ENCODE measurements at places on chromosomes 6 and 20.

DNA sequence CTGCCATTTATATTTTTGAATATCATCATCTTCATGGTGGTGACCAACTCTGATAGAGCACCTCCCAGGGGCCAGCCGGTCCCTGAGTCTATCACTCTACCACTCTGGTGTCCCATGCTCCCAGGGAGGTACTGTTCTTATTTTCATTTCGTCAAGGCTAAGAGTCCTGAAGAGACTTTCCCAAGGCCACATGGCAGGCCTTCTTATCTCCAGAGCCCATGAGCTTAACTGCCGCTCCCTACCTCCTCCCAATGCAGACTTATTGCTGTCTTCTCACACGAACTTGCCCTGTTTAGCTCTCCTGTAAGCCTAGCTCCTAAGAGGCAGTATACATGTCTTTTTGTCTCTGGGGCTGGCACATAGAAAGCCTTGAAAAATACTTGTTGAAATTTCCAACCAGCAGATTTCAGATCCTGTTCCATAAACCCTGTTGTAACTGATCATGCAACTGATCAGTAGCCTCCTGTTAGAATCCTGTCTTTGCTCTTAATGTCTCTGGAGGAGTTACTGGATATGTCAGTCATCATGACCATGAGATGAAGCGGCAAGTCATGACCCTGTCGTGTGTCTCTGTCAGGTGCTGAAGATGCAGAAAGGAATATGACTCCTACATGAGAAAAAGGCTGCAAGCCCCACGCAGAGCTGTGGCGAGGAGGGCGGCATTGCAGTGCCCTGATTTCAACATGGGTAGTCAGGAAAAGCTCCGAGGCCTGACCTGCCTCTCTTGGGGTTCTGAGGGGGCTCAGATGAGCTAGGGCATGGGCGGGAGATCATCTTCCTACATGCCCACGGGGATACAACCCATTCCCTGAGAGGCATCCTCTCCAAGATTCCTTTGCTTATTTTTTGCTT is 60.0 kb downstream of the TTI1 start:
- no peak for DNase-seq

GRCh38 chr6:154494592-154495311 is 15.7 kb downstream of the CNKSR3 start:
- no peak for DNase-seq

DNA sequence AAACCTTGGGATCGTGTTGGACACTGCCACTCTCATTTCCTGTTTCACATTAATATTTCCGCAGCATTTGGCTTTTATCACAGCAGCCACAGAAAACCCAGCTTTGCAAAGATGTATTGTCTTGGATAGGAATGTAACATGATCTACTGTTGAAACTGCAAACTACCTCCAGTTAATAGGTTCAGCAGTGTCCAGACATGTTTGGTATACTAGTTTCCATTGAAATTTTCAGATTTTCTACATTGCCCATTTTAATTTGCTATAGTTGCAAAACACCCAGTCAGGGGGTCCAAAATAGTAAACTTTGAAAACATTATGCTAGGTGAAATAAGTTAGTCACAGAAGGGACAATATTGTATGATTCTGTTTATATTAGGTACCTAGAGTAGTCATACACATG is 3.3 kb downstream of the ANKRD6 start:
- DNase-seq, result no peak

GRCh38 chr6:129609635-129610034 is 100.3 kb downstream of the ARHGAP18 start:
- no peak for DNase-seq

DNA sequence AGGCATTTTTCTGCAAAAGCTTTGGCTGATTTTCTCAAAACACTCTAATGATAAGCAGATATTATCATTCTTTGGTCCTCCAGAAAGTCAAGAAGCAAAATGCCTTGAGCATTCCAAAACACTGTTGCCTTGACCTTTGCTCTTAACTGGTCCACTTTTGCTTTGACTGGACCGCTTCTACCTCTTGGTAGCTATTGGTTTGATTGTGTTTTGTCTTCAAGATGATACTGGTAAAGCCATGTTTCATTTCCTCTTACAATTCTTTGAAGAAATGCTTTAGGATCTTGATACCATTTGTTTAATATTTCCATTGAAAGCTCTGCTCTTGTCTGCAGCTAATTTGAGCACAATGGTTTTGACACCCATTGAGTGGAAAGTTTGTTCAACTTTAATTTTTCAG is 35.6 kb upstream of the SDHAF4 start:
- no peak for DNase-seq

GRCh38 chr6:75691012-75691411 is 58.0 kb upstream of the MYO6 start:
- no peak for DNase-seq

DNA sequence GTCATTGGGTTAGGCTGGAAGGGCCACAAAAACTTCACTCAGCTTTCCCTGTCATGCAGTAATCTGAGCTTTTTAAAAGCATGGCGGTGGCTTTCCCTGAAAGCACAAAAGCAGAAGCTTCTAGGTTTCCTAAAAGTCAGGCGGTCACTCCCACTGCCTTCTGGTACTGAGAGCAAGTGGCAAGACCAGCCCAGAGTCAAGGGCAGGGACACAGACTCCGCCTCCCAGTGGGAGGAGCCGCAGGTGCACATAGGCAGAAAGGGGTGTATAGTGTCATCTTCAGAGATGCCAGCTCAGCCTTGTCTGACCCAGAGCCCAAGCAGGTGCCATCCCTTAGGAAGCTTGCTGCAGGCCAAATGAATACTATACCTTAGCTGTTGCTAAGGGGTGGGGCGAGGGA is 18.0 kb upstream of the PACSIN1 start:
- peak; percentile 82 for DNase-seq

DNA sequence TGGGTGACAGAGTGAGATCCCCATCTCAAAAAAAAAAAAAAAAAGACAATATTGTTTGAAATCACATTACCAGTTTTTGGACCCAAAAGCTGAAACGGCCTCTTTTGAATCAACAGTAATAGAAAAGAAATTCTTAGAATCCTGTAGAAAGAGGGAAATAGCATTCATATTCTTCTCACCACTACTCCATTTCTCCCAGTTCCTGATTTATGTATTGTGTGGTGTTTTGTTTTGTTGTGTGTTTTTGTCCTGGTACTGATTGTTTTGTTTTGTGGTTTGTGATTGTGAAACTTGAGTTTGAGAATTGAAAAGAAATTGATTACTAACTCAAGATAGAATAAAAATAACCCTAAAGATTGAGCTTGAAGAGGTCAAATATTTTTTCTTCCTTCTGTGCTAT is 26.2 kb upstream of the EEF1A1 start:
- no peak for DNase-seq

- no peak for DNase-seq
These were observed 18.3 kb upstream of the FOXP4 start for GRCh38 chr6:41527721-41528408.

GRCh38 chr6:166678426-166678825 is 51.4 kb upstream of the RPS6KA2 start:
- DNase-seq, result peak; percentile 11

GRCh38 chr20:5044075-5044620 is 42.8 kb upstream of the SLC23A2 start:
- DNase-seq, result no peak

GRCh38 chr20:58584881-58585752 is 66.0 kb upstream of the STX16 start:
- DNase-seq, result no peak

DNA sequence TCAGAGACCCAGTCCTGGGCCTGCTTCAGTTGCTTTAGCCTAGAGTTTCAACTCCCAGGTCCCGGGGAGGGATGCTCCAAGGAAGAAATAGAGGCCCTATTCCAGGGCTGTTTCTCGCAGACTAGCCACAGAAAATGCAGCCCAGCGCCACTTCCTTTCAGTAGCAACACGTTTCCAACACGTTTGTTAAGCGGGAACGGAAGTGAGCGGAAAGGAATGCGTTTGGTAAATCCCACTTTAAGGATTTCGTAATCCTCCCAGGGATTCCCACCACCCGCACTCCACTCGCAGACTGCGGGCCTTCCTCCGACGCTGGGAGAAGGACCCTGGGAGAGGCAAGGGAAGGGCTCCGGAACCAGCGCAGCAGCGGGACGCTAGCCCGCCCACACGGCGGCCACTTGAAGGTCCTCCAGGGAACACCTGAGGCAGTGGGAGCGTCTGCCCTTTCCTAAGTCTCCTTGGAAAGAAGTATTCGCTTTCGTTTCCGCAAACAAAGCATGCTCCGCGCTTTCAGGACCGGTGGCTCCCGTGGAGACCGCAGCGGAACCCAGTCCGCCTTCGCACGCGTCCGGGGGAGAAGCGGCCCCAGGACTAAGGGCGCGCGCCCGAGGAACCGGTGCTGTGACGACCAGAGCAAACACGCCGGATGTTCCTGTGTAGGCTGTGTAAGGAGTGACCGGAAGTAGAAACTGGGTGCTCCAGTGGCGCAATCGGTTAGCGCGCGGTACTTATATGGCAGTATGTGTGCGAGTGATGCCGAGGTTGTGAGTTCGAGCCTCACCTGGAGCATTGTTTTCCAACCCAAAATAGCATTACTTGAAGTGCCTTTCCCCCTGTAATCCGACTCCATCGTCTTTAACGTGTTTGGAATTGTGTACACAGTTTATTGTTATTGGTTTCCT is 227.6 kb upstream of the PRSS16 start:
- peak; percentile 96 for DNase-seq

GRCh38 chr6:72835749-72836148 is 213.9 kb downstream of the KCNQ5 start:
- no peak for DNase-seq

- DNase-seq, result no peak
These were observed 28.8 kb upstream of the MYLK2 start for GRCh38 chr20:31790401-31790800.

DNA sequence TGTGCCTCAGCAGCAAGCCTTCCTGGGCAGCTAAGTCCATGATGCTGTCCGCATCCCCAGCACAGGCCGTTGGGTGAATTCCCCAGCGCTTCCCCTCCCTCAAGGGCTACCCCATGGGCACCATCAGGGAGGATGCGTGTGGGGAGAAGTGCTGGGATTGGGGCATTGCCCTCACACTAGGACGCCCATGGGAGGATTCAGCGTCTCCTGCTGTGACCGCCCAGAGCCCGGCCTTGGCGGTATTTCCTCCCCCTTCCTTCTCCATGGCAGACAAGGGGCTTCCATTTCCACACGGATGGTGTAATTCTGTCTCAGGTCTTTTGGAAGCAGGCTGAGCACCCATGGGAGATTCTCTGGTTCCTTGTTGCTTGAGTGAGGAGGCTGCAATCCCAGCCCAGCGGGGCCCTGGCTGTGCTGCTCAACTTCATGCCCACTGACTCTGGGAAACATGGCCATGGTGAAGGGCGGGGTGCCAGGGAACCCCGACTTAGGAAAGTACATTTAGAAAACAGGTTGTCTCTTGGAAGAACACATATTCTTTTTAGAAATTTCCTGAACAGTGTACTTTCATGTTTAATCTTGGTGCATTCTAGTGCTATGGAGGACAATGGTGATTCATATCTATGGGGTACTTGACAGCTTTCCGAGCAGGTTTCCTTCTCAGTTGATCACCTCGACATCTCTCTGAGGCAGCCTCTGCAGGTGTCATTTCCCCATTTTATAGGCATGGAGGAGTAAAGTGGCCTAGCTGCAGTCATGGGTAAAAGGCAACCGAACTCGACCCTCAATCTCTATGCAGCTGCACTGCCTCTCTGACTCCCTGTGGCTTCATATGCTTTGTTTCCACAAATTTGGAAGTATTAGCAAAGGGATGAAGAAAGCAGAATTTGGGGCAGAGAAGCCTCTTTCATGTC is 178.2 kb upstream of the CST7 start:
- DNase-seq, result no peak

DNA sequence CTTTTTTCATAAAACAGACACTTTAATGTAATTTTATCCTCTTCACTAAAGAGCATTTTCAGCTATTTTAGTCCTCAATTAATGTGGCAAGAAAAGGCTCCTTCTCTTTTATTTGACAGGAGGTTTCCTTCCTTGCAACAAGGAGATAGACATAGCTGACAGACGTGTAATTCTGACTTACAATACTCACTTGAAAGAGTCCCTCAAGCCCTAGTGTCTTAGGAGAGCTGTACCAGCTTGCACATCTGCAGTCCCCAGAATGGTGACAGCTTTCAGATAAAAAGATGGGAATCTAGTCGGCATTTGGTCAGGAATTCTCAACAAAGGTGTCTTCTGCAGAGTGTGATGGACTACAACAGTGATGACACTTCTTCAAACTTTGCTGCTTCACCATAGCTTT is 603.7 kb upstream of the PTCHD4 start:
- no peak for DNase-seq

DNA sequence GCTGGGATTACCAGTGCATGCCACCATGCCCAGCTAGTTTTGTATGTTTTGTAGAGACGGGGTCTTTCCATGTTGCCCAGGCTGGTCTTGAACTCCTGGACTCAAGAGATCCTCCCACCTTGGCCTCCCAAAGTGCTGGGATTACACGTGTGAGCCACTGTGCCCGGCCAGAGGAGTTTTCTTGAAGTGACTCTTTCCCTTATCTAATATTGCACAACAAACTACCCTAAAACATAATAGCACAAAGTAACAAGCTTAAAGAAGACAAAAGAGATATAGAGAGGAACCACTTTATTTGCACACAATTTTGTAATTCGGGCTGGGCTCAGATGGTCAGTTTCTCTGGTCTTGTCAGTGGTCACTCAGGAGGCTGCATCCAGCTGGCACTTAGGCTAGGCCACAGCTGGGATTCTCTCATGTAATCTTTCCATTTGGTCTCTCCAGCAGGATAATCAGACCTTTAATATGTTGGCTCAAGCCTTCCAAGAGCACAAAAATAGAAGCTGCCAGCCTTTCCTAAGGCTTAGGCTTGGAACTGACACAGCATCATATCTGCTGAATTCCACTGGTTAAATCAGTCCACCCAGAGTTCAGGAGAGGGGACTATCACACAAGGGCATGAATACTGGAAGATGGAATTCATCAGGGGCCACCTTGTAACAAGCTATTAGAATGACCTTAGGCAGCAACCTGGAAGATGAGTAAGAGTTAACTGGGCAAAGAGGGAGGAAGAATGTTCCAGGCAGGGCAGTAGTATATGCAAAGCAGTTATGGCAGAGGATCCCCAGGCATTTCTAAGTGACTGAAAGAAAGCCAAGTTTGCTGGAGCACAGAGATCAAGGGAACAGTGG is 56.7 kb upstream of the PNRC1 start:
- no peak for DNase-seq

DNA sequence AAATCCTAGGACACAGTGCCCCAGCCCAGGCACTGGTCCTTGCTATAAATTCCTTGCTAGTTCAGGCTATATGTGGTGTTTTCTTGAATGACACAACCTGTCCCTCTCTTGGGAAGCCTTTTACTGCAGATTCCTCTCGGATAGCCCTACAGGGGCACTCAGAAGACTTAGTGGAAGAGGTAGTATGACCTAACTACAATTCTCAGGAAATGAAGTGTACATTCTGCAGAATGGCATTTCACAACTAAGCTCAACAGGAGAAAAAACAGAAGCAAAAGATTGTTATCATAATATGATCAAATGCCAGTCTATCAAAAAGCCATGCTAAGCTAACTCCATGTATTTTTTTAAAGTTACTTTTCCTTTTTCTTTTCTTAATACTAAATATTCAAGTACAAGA is 66.3 kb upstream of the FBXL4 start:
- DNase-seq, result no peak

- DNase-seq, result no peak
These were observed 5.7 kb downstream of the SIM1 start for GRCh38 chr6:100458841-100459591.

Measured in T47D (cell line).